ENCODE measurements at places on chromosomes 11 and 22. TPM values are rescaled to one million over a fixed set of nuclear protein-coding genes. Genes with fewer than 3 reads are reported as not detected.

IL17RA gene
- total RNA-seq, result 22.4 TPM

OR8B4 gene
- total RNA-seq, result not detected

GRCh38 chr11:18106688-18107087, 806 bp upstream of the SAAL1 start:
- no peak overlapping the region for H3K4me3 ChIP-seq
- no peak overlapping the region for H3K27ac ChIP-seq
- no peaks in the 10 kb centered on the region for H3K36me3 ChIP-seq
- peaks cover 3% of the 10 kb centered on the region for H3K4me1 ChIP-seq
- H3K27me3 ChIP-seq, result peaks cover 14% of the 10 kb centered on the region

DNA sequence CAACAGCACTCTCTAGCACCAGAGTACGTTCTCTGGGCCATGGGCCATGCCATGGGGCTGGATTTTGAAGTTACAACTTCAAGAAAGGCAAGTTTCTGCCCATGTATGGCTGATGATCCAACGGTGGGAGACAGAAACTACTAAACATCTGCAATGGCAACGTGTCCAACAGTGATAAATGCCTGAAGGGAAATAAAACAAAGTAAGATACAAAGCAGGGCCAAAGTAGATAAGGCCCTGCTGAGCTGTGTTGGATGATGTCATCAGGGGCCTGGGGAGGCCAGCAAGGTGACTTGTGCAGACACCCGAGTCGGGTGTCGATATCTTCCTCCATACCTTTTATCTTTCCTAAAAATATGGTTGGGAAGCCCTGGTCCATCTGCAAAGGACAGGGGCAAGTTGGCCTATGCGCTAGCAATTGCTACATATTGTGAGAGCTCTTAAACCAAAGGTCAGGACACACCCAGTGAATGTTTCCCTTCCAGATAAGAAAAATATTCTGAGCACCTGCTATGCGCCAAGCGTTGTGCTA, 487.2 kb downstream of the MN1 start:
- no peak overlapping the region for H3K4me3 ChIP-seq
- peaks cover 34% of the 10 kb centered on the region for H3K4me1 ChIP-seq

DNA sequence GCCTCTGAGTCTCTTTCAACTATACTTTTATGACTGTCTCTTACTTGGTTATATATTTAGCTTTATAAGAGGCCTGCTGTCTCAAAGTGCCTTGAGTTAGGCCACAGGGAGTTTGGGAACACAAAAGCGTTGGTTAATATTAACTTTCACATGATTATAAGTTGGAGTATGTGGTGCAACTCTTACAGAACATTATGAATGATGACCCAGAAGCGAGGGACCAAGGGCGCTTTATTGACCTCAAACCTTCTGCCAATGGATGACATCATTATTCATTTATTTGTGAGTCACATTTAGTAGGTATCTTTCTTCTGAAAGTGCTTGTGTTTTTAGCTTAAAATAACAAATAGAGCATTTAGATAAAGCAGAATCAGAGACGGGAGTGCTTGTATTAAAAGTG, 298.0 kb upstream of the ZC3H12C start:
- H3K27ac ChIP-seq, result no peak overlapping the region
- H3K4me3 ChIP-seq, result no peak overlapping the region
- no peak for DNase-seq
- no peaks in the 10 kb centered on the region for H3K4me1 ChIP-seq
- no peaks in the 10 kb centered on the region for H3K36me3 ChIP-seq

PRG3 gene
- not detected for total RNA-seq

EFCAB6 gene
- 0.80 TPM for total RNA-seq

DNA sequence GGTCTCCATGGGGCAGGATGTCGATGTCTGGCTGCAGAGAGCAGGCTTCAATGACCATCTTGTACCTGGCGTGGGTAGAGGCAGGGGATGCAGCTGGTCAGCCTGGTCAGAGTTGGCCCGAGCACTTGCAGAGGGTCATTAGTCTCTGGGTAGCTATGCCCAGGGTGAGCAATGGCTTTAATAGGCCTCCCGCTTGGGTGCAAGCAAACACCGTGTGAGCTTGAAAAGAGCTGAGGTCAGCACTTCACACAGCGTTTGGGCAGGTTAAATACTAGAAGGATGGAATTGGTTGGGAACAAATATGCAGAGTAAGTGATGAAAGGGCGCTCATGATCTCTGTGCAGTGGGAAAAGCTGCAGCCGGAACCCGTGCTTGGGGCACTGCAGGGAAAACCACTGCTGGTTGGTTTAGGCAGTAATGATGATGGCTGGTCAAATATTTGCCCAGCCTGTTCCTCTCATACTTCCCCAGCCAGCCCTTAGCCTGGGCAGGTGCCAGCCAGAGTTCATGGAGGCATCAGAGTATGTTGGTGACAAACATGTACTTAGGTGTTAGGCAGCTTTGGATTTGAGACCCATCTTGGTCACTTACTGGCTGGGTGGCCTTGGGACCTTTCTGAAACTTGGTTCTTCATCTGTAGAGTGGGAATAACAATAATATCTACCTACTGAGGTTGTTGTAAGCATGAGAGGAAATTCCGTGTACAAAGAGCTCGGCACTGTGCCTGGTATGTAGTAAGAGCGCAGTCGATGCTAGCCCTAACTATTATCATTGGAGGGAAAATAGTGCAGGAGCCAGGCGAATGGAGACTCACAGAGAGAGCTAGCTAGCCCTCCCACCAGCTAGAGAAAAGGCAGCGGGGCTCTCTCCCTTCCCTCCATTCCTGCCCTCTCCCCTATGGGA, 25.2 kb upstream of the KCNJ11 start:
- H3K36me3 ChIP-seq, result no peaks in the 10 kb centered on the region
- peaks cover 5% of the 10 kb centered on the region for H3K27me3 ChIP-seq
- H3K4me3 ChIP-seq, result no peak overlapping the region
- peak overlapping the region; percentile 11 for H3K27ac ChIP-seq

APOA1 gene
- not detected for total RNA-seq

TEX12 gene
- total RNA-seq, result 1.3 TPM

GRCh38 chr11:60360621-60361020, 17.7 kb upstream of the MS4A7 start:
- no peaks in the 10 kb centered on the region for H3K27me3 ChIP-seq
- no peaks in the 10 kb centered on the region for H3K4me1 ChIP-seq
- no peaks in the 10 kb centered on the region for H3K36me3 ChIP-seq
- DNase-seq, result no peak

- DNase-seq, result no peak
- H3K27me3 ChIP-seq, result no peaks in the 10 kb centered on the region
- H3K36me3 ChIP-seq, result no peaks in the 10 kb centered on the region
- H3K27ac ChIP-seq, result no peak overlapping the region
- no peak overlapping the region for H3K4me3 ChIP-seq
Measured at GRCh38 chr11:21975242-21975641, 217.6 kb upstream of the ANO5 start.

TUBA8 gene
- 2.0 TPM for total RNA-seq

GRCh38 chr11:116643521-116643920, 129.3 kb downstream of the BUD13 start:
- no peaks in the 10 kb centered on the region for H3K36me3 ChIP-seq
- no peak overlapping the region for H3K27ac ChIP-seq
- no peaks in the 10 kb centered on the region for H3K27me3 ChIP-seq
- H3K4me3 ChIP-seq, result no peak overlapping the region
- no peak for DNase-seq

CDHR5 gene
- 809 TPM for total RNA-seq

DNA sequence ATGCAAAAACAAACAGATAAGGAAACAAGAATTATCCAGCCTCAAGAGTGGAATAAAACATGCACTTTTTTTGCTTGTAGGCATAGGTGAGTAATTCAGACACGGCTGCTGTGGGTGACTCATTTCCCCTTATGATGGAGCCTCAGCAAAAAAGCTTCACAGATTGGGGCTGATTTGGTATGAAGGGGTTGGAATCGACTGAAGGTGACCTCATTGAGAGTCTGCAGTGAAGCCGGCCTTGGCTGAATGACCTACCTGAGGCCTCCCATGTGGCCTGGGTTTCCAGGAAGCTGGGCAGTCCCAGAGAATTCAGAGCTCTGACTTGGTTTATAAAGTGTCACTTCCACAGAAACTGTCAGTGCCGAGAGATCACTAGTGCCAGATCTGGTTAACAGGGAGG, 34.2 kb upstream of the VPREB1 start:
- H3K4me1 ChIP-seq, result no peaks in the 10 kb centered on the region
- H3K27ac ChIP-seq, result no peak overlapping the region
- H3K4me3 ChIP-seq, result no peak overlapping the region
- DNase-seq, result no peak
- H3K27me3 ChIP-seq, result peaks cover 9% of the 10 kb centered on the region

GRCh38 chr11:14975252-14975587, 3.1 kb upstream of the CALCA start:
- no peak for DNase-seq
- H3K27me3 ChIP-seq, result peaks cover 96% of the 10 kb centered on the region
- no peak overlapping the region for H3K27ac ChIP-seq
- no peaks in the 10 kb centered on the region for H3K36me3 ChIP-seq

BATF2 gene
- 4.0 TPM for total RNA-seq

DNA sequence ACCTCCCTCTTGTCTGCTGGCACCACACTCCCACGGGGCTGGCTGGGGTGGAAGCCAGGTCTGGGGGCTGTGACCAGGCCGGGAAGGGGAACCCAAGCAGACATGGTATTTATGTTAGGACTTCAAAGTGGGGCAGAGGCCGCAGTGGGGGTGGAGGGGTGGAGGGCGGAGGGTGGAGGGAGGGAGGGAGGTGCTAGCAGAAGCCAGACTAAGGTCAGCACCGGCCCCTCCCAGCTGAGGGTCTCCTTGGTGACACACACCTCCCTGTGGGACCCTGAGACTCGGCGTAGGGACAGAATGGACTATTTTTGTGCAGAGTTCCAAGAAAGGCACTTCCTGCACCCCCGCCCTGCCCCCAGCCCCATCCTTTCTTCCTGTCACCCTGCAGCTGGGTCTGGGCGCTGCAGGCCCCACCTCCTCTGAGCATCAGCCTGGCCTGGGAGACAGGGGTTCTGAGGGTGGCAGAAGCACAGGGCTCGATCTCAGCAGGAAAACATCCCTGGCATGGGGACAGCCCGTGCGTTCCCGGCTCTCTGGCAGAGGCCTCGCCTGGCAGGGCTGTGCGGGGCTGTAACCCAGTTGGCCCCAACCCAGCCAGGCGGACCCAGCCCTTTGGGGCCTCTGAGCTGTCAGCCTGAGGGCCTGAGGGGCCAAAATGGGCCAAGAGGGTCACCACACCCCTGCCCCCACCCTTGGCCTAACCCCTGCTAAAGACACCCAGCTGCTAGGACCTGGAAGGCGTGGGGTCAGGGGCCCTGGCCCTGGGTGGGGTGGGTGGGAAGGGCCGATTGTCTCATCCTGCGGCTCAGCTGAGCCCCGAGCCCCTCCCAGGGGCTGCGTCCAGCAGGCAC, 9.6 kb upstream of the CD248 start:
- H3K27ac ChIP-seq, result peak overlapping the region; percentile 56
- H3K27me3 ChIP-seq, result no peaks in the 10 kb centered on the region
- H3K4me1 ChIP-seq, result peaks cover 16% of the 10 kb centered on the region
- no peak overlapping the region for H3K4me3 ChIP-seq
- DNase-seq, result no peak

DNA sequence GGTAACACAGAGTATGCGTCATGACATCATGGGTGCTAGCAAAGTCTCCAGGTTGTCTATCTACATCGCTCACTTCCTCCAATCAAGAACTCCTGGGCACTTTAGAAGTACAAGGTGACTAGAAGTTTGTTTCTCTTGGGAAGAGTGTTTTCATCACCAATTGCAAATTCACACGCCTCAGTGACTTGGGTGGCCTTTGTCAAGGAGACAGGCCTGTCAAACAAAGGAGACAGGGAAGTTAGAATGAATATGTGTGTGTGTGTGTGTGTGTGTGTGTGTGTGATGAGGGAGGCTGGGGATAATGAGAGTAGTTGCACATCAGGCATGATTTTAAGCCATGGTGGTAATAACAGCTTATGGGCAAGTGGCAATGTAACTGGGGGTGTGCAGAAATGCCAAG, 953.2 kb downstream of the OPCML start:
- H3K4me3 ChIP-seq, result no peak overlapping the region
- no peaks in the 10 kb centered on the region for H3K27me3 ChIP-seq
- DNase-seq, result no peak
- H3K27ac ChIP-seq, result no peak overlapping the region

- H3K4me3 ChIP-seq, result no peak overlapping the region
- H3K27me3 ChIP-seq, result peaks cover 7% of the 10 kb centered on the region
- no peaks in the 10 kb centered on the region for H3K36me3 ChIP-seq
- no peak overlapping the region for H3K27ac ChIP-seq
- no peak for DNase-seq
Measured at GRCh38 chr22:22099833-22100812, 117.5 kb upstream of the TOP3B start.

GRCh38 chr11:28250192-28250591, 142.0 kb downstream of the METTL15 start:
- no peaks in the 10 kb centered on the region for H3K27me3 ChIP-seq
- H3K4me3 ChIP-seq, result no peak overlapping the region
- no peak for DNase-seq
- H3K4me1 ChIP-seq, result no peaks in the 10 kb centered on the region
- H3K36me3 ChIP-seq, result no peaks in the 10 kb centered on the region
- H3K27ac ChIP-seq, result no peak overlapping the region

GPR137 gene
- total RNA-seq, result 21.1 TPM

GRCh38 chr11:78000193-78000592, 5.7 kb upstream of the INTS4 start:
- H3K27ac ChIP-seq, result no peak overlapping the region
- peaks cover 4% of the 10 kb centered on the region for H3K4me1 ChIP-seq
- no peak overlapping the region for H3K4me3 ChIP-seq
- DNase-seq, result peak; percentile 23
- H3K36me3 ChIP-seq, result no peaks in the 10 kb centered on the region

DNA sequence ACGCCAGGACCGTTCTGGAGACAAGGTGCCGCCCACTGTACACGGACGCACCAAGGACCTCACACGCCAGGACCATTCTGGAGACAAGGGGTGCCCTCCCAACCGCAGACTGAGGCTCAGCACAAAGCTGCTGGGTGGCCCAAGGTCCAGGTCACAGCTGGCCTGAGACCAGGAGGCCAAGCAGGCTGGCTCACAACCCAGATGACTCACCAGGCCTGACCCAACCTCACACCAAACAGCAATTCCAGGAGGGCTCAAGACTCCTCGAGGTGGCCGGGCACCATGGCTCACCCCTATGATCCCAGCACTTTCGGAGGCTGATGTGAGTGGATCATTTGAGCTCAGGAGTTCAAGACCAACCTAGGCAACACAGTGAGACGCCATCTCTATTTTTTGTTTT, 14.8 kb downstream of the BRD1 start:
- H3K36me3 ChIP-seq, result no peaks in the 10 kb centered on the region
- no peak overlapping the region for H3K4me3 ChIP-seq
- H3K27ac ChIP-seq, result no peak overlapping the region
- DNase-seq, result no peak

Data from transverse colon (tissue), 4 donors.